ENCODE measurements at places on chromosomes 4 and X. TPM values are rescaled to one million over a fixed set of nuclear protein-coding genes. Genes with fewer than 3 reads are reported as not detected.

Gene TMEM187
- polyA plus RNA-seq = 2.5 TPM

Gene FAM47A
- not detected for polyA plus RNA-seq

Gene SLC39A8
- polyA plus RNA-seq = 0.98 TPM

Gene RBM46
- not detected for polyA plus RNA-seq

Gene NDP
- polyA plus RNA-seq = not detected

Gene GPR173
- 0.18 TPM for polyA plus RNA-seq

Gene CD40LG
- polyA plus RNA-seq = 0.19 TPM

Gene HGFAC
- polyA plus RNA-seq = 0.55 TPM

Gene PASD1
- not detected for polyA plus RNA-seq

Gene FHIP1A
- polyA plus RNA-seq = 5.4 TPM

Gene FGG
- polyA plus RNA-seq = not detected

Gene TSPAN7
- 16.8 TPM for polyA plus RNA-seq

Gene GYG2
- polyA plus RNA-seq = 0.16 TPM

Gene S100P
- 60.0 TPM for polyA plus RNA-seq

Gene FAM13A
- 2.7 TPM for polyA plus RNA-seq

Gene RLIM
- polyA plus RNA-seq = 4.3 TPM

Gene SMIM31
- not detected for polyA plus RNA-seq

Gene EFHC2
- polyA plus RNA-seq = 1.1 TPM

Gene HTN3
- polyA plus RNA-seq = not detected

Gene NDNF
- polyA plus RNA-seq = 1.1 TPM

Gene COX18
- polyA plus RNA-seq = 7.1 TPM

Gene CDKL2
- 0.10 TPM for polyA plus RNA-seq

Gene OTC
- 0.12 TPM for polyA plus RNA-seq

Gene TMPRSS11F
- polyA plus RNA-seq = 6.6 TPM

Gene TMSB15A
- polyA plus RNA-seq = not detected

Gene BMPR1B
- 0.22 TPM for polyA plus RNA-seq

Gene CCDC110
- polyA plus RNA-seq = 0.46 TPM

Gene CFI
- 5.7 TPM for polyA plus RNA-seq

Gene MND1
- 4.6 TPM for polyA plus RNA-seq

Gene FRMPD4
- under 0.01 TPM for polyA plus RNA-seq

Gene SPANXA2
- polyA plus RNA-seq = not detected

Gene LAMP2
- polyA plus RNA-seq = 57.1 TPM

Gene AFAP1
- polyA plus RNA-seq = 4.0 TPM

Gene ANK2
- polyA plus RNA-seq = 1.4 TPM

Gene DNAAF6
- polyA plus RNA-seq = not detected

Gene IL15
- 6.5 TPM for polyA plus RNA-seq

Gene SPANXN2
- not detected for polyA plus RNA-seq

Gene H2BW2
- not detected for polyA plus RNA-seq

Gene PDLIM3
- polyA plus RNA-seq = 24.2 TPM

Gene TEX13D
- 0.04 TPM for polyA plus RNA-seq

Gene SLBP
- polyA plus RNA-seq = 38.5 TPM

Gene KLB
- polyA plus RNA-seq = 0.41 TPM

Gene FRAS1
- polyA plus RNA-seq = 1.6 TPM

Gene GATB
- polyA plus RNA-seq = 29.4 TPM

Gene ZRSR2
- 11.5 TPM for polyA plus RNA-seq

Gene HTN1
- not detected for polyA plus RNA-seq

Gene RBM3
- polyA plus RNA-seq = 205 TPM

Gene KDM6A
- 7.2 TPM for polyA plus RNA-seq

Gene HS3ST1
- 14.5 TPM for polyA plus RNA-seq

Gene PRR32
- not detected for polyA plus RNA-seq

Gene ARR3
- not detected for polyA plus RNA-seq

Gene CENPVL1
- polyA plus RNA-seq = not detected

Gene NOX1
- polyA plus RNA-seq = 0.10 TPM

Measured in esophagus (tissue), 2 donors.